ENCODE measurements at places on chromosomes 11 and 22. TPM values are rescaled to one million over a fixed set of nuclear protein-coding genes. Genes with fewer than 3 reads are reported as not detected.

DNA sequence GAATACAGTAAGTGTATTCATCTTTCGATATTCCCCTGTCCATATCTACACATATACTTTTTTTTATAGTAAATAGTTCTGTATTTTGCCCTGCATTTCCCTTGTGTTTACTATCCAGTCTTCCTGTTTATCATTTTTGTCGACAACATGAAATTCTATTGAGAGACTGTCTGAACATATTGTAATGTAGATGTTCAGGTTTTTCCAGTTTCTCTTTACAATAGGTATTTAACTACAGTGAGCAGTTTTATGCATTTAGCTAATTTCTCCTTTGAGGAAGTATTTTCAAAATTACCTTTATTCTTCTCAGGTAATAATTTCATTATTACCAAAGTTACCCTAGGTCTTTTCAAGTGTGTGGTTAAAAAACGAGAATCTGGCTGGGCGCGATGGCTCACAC lies 16.7 kb downstream of the PIK3IP1 start:
- no peak for DNase-seq

GRCh38 chr11:72773696-72774095 lies 20.2 kb downstream of the STARD10 start:
- no peak for DNase-seq

DNA sequence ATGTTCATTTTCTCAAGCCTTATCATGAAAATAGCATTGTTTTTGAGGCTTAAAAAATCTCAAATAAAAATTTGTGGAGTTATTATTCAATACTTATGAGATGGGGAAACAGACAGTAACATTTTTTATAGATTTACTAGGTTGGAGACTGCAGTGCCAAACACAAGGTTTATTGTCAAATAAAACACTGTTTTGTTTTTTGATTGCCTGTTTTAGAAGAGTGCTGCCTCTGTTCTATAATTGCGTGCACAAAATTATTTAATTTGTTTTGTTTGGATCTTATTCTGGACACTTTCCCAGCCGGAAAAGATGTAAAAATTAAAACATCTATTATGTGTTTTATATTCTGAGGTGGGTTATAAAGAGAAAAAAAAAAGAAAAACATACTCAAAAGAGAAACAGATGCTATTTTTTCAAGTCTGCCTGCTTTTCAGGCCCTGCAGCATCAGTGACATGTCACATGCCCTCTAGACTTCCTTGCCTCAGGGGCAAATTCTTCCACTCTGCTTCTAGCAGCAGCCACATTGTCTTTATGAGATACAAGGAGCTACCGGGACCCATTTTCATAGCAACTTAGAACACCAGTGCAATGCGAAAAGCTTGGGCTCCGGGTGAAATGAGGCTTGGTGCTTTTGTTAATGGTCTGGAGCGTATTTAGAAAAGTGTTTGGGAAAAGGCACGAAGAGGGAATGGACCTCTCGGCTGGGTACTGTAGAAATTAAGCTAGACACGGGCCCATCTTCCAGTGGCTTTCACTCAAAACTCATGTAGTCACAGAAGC lies 77.5 kb downstream of the EFCAB6 start:
- DNase-seq = no peak

DNA sequence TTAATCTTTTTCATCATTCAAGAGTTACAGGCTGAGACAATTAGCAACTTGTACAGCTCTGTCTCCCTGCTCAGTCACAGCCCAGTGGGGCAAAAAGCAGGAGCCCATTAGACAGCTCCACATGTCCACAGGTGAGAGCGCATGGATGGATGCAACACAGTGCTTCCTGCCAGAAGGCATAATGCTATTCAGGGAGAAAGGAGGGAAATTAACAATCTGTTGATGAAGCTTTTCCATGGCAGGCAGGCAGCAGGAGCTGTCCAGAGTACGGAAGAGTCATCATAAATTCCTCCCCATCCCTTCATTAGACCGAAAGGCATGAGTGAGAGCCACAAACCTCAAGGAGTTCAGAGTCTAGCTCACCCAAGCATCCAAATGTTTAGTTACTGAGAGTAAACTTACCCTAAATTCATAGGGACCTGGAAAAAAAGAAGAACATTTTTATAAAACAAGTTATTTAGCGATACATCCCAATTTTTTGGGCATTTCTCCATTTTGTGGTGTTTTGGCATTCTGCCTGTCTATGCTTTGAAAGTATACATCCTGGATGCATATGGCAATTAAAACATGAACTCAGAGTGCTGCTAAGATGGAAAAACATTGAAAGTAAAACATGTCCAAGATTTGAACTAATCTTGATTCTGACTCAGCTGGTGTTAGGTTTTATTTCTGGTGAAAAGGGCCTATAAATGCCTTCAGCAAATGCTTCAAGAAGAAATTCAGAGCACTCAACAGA lies 428.1 kb downstream of the OPCML start:
- DNase-seq = no peak

GRCh38 chr11:110098645-110099044 lies 5.5 kb downstream of the ZC3H12C start:
- no peak for DNase-seq

CADM1 gene
- 1.2 TPM for total RNA-seq

FOLR2 gene
- total RNA-seq = not detected

CDON gene
- 1.8 TPM for total RNA-seq

GSTT2 gene
- not detected for total RNA-seq

All from activated CD8-positive, alpha-beta memory T cell treated with anti-CD3 and anti-CD28 coated beads, Interleukin-2, amount 10 ng/mL, durations not matched to agents 7 days and 5 days (primary cell).